Occipital lobe (tissue), 3 donors: ENCODE measurements at places on chromosomes 6 and 20.
A peak's percentile ranks its signal among the peaks of the same experiment; 100 is the strongest.

DNA sequence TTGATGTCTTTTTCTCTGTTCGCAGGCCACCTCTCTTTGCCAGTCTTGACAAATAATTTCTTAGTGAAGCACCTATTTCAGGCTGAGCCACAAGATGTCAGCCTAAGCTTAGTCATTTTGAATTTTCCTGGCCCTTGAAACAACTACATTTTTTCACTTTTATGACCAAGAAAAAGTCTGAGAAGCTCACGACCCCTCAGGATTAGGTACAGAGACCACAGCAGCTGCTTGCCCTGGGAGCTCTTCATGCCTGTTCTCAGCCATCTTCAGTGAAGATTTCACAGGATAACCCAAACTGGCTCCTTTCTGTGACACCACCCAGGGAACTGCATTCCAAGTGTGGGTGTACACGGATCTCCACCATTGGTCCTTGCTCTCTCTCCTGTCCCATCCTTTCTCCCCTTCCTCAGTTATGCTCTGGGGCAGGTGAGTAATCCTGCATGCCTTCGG is 38.4 kb upstream of the SPTLC3 start:
- no peak for DNase-seq

GRCh38 chr20:48708116-48708515 is 119.7 kb downstream of the PREX1 start:
- no peak for DNase-seq

DNA sequence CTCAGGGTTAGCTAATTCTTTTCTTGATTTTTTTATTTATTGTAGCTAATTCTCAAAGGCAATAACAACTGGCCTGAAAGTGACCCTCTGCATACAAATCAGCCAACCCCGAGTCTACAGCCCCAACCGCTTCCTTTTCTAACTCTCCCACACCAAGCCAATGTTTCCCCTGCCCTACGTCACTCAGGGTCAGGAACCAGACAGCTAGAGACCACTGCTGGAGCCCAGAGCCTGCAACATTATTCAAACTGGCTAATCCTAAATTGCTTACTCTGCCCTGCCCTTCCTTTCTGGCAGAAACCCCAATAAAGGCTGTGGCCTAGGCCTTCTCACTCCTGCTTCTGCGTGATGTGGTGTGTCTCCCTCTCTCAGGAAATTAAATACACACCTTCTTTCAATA is 320.7 kb downstream of the CBLN4 start:
- DNase-seq = no peak

DNA sequence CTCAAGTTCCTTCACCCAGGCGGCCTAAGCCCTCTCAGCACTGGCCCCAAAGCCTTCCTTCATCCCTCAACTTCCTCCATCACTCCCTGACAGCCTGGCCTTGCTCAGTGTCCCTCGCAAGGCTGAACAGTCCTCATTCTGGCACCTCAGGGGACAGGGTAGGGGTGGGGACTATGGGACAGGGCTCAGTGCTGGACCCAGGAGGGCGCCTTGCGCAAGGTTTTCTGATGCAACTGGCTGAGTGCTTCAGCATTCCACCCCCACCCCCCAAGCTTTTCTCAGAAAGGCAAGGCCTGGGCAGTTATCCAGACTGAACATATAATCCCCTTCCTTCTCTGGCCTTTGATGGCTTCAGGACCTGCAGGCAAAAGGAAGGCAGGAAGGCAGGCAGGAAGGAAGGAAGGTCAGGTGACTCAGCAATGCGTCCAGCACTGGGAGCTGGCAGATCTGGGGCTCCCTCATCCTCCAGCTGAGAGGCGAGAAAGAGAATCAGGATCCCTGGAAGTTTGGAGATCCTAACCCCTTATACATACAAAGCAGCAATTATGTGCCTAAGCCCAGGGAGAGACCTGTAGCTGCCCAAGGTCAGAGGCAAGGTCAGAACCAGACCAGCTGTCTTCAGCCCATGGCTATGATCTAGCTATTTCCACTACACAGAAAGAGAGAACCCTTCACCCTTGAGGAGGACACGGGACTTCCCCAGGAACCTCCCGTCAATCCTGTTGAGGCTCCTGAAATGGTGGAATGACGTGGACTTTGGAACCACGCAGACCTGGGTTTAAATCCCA is 8.6 kb upstream of the TRIB3 start:
- DNase-seq = no peak

GRCh38 chr6:129663531-129663930 is 46.4 kb downstream of the ARHGAP18 start:
- no peak for DNase-seq

DNA sequence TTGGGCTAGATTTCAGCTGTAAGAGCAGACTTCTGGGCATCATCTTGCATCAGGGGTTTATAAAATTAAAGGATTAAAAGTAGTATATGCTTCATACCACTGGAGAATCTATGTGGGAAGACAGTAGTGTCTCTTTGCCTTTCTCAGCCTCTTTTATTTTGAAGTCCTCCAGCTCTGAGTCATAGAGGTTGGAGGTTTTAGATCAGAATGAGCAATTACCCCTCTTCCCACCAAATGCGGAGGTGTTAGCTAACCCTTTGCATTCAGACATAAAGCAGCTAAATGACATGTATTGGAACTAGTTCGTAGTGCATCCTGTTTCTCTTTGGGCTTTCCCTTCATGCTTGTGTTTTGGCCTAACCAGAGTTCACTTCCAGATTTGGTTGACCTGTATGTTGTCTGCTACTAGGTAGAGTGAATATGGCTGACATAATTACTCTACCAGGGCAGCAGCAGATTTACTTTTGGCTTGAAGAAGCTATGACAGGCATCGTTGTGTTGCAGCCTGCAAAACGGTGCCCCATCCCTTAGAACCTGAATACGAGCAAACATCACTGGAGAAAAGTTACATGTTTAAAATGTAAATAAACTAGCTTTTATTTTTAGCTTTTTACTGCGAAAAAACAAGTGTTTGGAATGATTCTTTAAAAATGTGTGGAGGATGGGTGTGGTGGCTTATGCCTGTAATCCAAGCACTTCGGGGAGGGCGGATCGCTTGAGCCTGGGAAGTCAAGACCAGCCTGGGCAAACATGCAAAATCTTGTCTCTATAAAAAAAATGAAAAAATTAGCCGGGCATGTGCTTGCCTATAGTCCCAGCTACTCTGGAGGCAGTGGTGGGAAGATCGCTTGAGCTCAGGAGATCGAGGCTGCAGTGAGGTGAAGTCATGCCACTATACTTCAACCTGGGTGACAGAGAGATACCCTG is 82.2 kb downstream of the MYO6 start:
- DNase-seq = no peak

DNA sequence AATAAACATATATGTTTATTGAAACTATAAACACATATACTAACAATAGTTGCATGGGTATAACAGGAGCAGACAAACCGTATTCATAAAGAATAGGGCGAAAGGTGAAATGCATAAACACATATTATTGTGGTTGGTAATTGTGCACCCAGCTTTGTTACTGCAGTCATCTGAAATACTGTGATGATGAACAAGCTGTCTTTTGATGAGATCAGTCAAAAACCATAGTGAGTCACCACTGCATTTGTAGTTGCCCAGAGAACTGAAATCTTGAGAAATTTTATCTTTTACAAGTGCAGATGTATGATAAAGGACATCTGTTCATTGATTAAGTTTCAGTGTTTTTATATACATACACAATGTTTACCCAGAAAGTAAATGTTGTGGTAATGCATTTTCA is 133.7 kb downstream of the MYO6 start:
- no peak for DNase-seq

DNA sequence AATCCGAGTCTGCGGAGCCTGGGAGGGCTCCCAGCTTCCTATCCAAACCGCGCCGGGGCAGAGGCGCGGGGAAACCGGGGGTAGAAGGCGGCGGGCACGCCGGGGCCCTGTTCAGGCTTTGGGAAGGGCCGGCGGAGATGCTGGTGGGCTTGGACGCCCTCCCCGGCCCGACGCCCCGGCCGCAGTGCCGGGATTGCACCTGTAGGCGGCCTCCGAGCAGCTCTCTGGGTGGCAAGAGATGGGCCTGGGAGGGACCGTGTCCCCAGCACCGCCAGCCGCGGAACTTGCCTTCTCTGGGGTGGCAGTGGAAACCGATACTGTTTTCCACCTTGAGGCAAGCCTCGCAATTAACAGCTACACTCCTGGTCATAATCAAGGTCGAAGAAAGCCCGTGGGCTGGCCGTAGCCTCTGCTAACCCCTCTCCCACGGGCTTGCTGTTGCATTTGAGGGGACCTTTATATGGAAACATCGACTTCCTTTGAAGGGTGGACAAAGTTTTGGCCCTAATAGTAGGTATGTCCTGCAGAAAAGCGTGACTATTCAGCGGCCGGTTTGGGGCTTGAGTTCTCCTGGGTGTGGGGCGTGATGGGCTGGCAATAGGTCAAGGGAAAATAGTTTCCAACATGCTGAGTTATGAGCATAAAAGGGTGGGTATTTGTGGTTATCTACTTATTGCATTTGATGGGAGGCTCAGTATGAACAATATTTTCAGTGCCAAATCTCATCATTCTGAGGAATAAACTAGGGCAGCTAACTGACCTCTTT is 1.1 kb upstream of the JAG1 start:
- peak; percentile 10 for DNase-seq

DNA sequence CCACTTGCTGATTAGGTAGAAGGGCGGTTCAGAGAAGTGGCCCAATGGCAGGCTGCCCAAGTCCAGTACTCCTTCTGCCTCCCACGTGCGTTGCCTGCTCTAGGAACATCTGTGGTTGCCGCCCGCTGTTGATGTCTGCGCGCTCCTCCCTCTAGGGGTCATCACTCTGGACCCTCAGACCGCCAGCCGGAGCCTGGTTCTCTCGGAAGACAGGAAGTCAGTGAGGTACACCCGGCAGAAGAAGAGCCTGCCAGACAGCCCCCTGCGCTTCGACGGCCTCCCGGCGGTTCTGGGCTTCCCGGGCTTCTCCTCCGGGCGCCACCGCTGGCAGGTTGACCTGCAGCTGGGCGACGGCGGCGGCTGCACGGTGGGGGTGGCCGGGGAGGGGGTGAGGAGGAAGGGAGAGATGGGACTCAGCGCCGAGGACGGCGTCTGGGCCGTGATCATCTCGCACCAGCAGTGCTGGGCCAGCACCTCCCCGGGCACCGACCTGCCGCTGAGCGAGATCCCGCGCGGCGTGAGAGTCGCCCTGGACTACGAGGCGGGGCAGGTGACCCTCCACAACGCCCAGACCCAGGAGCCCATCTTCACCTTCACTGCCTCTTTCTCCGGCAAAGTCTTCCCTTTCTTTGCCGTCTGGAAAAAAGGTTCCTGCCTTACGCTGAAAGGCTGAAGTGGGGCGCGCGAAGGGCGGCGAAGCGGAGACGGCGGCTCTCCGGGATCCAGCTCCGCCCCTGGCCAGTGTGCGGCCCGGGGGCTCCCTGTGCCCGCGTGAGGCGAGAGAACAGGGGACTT is 8.5 kb downstream of the TRIM15 start:
- DNase-seq = no peak

- DNase-seq = no peak
Observed at GRCh38 chr6:9936551-9936950, 478.3 kb downstream of the TFAP2A start.

DNA sequence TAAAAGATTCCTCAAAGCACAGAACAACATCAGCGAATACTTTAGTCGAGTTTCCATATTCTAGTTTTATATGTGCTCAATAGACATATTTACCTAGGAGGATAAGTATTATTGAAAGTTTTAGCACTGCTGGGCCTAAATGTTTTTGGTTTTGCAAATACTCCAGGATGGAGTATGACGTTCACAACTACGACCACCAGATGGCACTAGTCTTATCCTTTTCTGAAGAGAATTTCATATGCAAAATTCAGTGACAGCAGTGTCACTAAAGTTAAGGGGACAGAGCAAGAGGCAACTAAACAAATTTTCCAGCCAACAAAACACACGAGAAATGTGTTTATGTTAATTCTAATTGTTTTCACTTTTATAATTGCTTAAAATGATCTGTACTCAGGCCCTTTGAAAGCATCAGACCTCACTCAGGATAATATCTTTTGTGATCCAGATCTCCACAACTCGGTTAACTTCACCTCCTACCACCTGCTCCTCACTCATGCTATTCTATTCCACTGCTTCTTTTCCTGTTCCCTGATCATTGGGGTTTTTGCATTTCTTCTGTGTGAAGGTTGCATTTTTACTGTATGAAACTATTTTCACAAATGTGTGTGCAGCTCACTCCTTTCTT is 220.8 kb downstream of the TRDN start:
- DNase-seq = peak; percentile 4

- no peak for DNase-seq
Observed at GRCh38 chr6:7085911-7086310, 21.9 kb upstream of the RREB1 start.

DNA sequence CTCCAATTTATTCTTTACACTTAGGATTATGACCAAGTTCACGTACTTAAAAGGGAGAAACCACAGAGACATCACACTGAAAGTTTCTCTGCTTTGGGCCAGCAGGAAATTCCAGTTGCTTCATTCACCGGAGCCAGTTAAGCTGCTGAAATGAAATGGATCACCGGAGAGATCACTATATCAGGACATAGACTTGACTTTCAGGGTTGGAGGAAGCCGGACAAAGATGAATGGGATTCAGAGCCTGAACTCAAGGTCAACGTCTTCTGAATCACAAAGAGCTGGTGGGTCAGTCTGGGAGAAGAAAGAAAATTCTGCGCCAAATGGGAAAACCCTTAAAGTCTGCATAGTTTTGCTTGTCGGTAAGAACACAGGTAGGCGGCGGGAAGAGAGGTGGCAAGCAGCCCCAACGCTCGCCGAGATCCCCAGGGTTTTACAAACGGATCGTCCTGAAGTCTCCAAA is 81.9 kb upstream of the CCDC28A start:
- no peak for DNase-seq

GRCh38 chr20:50580016-50580747 is 70.0 kb downstream of the PTPN1 start:
- no peak for DNase-seq

DNA sequence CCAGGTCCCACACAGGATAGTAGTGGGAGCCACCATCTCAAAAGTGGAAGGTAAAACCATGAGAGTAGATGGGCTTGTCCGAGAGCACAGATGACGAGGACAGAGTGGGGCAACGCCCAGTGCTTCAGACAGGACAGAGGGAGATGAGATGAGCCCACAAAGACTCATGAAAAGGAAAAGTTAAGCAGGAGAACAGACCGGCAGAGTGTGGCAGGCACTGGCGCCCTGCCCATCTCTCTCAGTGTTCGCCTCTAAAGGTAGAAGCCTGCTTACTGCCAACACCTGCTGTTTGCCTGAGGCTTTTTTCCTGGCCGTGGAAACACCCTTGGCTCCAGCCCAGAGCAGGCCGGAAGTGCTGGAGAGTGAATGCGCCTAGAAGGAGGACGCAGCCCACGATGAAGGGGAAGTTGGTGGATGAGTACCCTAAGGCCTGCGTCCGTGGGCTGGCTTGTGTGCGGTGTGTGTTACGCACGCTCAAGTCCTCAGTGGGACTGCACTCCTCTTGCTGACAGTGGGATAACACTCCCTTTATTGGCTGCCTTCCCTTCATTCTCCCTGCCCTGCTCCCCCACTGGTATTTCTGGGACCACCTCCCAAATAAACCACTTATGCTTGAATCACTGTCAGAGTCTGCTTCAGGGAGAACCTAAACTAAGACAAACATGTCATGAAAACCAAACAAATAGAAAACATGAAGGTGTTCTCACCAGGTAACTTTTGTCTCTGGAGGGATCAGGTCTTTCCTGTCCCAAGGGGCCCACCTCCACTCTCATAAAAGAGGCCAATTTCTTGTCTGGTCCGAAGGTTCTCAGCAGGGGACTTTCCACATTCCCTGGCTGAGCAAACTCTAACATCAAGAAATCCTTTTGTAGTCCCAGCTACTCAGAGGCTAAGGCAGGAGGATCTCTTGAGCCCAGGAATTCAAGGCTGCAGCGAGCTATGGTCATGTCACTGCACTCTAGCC is 9.1 kb upstream of the FOXP4 start:
- DNase-seq = no peak

- DNase-seq = no peak
Observed at GRCh38 chr20:63579017-63579694, 5.1 kb upstream of the HELZ2 start.
